Endothelial cell (in vitro differentiated cells): ENCODE measurements at places on chromosomes 5 and 9.
A peak's percentile ranks its signal among the peaks of the same experiment; 100 is the strongest.

DNA sequence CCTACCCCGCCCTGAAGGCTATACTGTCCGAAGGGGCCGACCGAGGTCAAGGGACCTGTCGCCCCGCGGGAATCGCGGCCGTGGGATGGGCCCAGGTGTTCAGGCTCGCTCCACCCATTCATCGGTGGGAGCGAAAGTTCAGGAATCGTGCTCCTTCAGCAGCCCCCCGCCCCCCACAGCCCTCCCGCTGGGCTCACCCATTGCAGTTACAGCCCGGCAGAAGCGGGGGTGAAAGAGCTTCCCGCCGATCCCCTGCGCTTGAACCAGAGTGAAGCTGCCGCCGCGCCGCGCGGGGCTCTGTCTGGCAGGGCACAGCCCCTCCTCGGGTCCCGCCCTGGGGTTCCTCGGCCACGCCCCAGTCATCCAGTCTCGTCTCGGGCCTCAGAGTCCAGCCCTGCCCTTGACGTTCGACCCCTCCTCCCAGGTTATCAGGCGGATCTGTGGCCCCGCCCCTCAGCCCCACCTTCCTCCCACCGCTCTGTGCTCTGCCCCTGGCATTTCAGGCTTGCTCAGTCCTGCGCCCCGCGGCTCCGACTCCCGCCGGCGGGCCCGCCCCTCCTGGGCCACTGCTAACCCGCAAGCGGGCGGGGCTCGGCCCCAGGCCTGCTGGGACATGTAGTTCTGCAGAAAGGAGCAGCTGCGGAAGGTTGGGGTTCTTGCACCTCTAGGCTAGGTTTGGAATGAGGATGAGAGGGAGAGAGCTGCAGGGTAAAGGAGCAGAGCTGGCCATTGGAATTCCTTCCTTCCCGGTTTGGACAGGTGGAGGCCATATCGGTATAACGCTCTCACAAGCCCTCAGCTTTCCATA, at the start of gene MYORG:
TSS of gene MYORG (minus strand) at position 303 of the 808 bp plus-strand sequence. CDS start 3,955 bp downstream, outside the sequence.
- peak; percentile 86 for DNase-seq

DNA sequence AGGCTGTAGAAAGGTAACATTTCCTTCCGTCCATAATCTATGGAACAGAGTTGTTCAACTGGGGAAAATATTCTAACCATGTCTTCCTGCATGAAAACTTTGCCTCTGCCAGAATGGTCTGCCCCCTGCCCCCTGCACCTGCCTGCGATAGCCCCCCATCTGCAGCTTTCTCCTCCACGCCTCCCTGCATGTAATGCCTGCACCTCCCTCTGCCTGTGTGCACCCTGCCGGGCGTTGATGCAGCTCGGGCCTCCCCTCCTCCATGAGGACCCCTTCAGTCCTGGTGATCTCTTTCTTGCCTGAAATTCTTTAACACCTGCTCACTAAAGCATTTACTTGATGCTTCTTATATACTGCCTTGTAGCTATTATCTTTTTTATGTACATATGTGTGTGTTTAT, 266.2 kb downstream of the ARHGEF28 start:
- DNase-seq, result no peak

DNA sequence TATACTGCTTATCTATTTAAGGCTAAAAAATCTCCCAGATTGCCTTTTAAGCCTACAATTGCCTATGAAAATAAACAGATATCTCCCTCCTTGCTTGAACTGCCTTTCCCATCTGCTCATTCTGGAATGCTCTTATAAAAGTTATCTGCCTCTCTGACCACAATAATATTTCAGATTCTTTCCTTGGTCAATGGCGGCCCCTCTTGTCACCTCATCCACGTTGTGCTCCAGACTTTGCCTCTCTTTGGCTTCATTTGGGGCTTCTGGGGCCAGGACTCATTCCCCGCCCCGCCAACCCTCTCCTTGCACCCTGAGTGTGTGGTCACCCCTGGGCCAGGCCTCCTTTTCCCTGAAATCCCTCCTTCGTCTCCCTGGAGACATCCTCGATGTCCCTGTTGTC, 110.0 kb upstream of the RPS23 start:
- DNase-seq, result no peak

DNA sequence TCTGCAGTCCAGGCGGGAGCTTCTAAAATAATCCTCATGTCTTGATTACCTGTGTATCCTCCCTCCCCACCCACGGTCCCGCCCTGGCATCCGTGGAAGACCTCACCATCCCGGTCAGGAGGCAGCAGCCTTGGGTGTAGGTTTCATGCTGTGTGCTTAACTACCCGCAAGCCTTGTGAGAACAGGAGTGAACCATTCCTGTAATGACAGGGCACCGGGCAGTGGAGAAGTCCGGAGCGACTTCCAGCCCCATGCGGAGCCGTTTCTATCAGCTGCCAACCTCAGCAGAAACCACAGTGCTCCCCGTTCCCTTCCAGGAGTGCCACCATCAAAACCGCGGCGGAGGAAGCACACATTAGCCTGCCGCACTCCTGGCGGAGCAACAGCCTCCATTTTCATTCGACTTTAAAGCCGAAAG, 123.5 kb upstream of the LMX1B start:
- no peak for DNase-seq

- peak; percentile 39 for DNase-seq
Measured at GRCh38 chr5:54309691-54310432, 511 bp downstream of the ARL15 start.

GRCh38 chr5:75262271-75262670, 25.6 kb upstream of the ANKRD31 start:
- no peak for DNase-seq

GRCh38 chr5:117690612-117691011, 1116.0 kb upstream of the SEMA6A start:
- DNase-seq, result no peak

DNA sequence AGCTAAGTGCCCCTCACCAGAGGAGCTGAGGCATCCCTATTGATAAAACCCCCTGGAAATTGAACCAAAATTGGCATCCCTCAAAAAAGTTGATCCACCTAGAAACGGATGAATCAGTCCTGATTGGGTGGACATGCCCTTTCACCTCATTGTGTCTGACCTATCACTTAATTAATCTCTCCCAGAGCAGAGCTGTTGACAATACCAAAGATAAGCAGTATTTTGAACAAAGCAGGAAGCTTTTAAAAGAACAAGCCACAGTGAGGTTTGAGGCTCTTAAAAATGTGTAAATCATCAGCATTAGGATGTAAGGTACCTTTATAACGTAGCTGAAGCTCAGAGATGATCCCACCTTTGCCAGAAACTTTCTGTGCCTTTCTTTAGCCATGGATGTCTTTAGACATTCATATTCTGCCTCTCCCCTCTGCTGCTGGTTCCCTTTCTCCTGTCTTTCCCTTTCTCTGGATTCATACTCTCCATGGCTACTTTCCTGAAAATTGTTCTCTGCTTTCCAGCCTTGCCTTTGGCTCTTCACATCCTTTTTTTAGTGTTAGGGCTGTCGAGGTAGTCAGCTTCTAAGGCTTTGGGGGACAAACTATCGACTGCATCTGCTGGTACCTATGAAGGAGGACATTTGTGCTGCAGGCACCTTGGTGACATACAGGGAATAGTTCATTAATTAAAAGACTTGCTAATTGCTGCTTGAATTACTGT, 7.8 kb upstream of the LHX2 start:
- DNase-seq, result no peak

- no peak for DNase-seq
Measured at GRCh38 chr5:146068206-146068605, 37.2 kb downstream of the PLAC8L1 start.
